ENCODE measurements at places on chromosomes 5 and 9.

DNA sequence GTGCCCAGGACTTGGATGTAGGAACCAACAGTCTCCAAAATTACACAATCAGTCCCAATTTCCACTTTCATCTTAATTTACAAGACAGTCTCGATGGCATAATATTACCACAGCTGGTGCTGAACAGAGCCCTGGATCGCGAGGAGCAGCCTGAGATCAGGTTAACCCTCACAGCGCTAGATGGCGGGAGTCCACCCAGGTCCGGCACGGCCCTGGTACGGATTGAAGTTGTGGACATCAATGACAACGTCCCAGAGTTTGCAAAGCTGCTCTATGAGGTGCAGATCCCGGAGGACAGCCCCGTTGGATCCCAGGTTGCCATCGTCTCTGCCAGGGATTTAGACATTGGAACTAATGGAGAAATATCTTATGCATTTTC, 837 bp downstream of the PCDHB2 start:
- no peak for DNase-seq

DNA sequence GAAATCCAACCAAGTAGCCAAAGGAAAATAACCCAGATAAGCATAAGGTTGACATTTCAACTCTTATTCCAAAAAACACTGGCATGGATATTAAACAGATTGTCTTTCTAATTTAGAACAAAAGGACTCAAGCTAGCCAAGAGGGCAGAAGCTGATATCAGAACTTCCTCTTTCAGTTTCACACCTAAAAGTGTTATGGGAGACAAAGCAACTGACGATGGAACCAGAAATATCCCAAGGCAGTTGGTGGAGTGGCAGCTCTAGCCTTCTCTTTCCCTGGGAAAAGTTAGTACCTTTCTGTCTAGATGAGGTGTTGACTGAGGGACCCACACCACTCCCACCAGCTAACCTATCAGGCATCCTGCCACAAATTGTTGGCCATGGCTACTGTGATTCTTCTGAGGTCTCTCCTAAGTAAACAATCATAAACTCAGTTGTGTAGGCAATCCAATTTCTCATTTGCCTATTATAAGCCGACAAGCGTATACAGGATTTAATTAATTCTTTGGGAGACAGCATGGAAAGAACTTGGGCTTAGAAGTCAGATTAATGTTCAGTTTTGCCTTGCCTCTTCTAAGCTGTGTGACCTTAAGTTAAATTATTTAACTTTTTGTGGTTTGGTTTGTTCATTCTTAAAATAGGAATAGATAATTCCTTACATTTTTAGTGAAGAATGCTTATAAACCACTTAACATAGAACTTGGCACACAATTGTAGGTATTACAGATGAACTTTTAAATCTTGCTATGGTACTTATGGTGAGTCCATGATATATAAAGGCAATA, 110.9 kb upstream of the ADAMTSL1 start:
- DNase-seq: peak; percentile 2

DNA sequence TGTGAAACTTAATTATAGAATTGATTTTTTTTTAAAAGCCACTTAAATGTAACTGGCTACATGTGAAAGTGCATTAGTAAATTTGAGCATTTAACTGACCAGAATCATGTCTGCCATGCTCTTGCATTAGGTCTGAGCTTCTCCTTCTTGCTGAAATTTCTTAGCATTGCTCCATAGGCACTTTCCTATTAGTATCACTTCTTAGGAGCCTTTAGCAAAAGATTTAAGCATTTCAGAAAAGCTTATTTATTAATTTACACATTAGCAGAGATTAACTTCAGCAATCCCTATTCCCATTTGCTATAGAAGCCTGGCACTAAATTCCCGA, 211.0 kb downstream of the SNX18 start:
- DNase-seq: no peak

DNA sequence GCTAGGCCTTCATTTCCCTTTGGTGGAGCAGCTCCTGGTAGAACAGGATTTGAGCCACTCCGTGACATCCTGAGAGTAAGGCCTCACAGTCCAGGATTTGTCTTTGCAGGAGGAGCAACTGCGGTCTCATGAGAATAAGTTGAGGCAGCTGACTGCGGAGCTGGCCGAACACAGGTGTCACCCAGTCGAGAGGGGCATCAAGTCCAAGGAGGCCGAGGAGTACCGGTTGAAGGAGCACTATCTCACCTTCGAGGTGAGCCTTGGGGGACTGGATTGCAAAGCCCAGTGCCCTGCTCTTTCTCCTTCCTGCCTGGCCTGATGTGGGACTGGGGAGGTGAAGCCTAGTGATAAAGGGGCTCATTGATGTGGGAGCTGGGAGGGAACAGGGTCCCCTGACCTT, 44.3 kb downstream of the PSD2 start:
- DNase-seq: no peak

GRCh38 chr9:104927912-104928740, at the start of gene ABCA1:
Gene ABCA1 (minus strand): TSS chr9:104928155. CDS start chr9:104903679, 24,476 bp downstream.
- peak; percentile 67 for DNase-seq

DNA sequence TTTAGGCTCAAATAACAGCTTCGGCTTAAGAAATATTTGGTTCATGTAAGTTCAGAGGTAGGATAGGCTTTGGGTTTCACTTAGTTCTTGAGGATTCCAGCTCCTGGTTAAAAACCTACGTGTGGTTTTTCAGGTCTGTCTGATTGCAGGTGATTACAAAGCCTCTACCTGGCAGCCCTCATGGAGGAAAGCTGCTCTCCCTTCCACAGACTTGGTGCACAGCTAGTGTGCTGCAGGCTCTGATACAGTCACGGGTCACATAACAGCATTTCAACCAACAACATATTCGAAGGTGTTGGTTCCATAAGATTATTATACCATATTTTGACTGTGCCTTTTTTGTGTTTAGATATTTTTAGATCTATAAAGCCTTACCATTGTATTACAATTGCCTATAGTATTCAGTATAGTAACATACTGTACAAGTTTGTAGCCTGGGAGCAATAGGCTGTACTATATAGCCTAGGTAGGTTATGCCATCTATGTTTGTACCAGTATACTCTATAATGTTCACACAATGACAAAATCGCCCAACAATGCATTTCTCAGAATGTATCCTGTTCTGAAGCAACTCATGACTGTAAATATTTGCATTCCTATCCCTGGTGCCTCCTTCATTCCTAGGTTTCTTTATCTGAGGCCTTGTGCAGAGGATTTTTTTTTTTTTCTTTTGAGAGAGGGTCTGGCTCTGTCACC, 8.0 kb upstream of the DCP2 start:
- no peak for DNase-seq

GRCh38 chr5:175519006-175519405, 40.6 kb downstream of the SFXN1 start:
- no peak for DNase-seq

DNA sequence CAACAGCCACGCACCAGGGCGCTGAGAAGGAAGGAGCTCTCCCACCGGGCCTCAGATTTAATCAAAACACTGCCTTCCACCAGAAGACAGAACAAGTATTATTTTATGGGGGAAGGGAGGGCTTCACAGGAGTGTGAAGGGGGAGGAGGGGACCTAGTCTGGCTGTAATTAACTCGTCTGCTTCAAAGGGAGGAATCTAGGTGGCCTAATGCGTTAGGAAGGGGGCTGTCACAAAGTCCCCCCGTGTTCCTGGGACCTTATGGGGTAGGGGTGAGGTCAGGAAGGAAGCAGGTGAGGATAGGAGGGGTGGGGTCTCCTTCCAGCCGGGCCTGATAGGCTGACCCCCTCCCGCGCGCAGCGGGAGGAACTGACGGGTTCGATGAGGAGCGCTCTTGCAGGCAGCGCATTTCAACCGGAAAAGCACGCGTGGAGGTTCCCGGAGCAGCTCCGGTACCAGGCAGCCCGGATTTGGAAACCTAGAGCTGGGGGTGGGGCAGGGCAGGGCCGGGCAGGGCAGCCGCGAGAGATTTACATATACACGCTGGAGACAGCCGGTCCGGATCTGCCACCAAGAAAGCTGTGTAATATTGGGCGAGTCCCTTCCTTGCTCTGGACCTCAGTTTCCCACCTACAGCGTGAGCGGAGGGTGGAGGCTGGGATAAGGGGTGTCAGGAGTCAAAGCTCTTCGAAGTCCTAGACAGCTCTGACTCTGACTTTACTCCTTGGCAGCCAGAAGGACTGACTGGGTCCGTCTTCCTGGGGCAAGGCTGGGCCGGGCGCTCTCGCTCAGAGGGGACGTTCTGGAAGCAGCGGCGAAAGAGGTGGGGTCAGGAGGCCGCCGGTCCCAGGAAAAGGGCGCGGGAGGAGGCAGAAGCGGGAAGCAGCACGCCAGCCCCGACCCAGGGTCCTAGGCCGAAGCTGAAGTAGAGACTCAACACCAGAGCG, 1.8 kb downstream of the SHB start:
- no peak for DNase-seq

GRCh38 chr5:98060148-98060547, 713.3 kb upstream of the RGMB start:
- no peak for DNase-seq

DNA sequence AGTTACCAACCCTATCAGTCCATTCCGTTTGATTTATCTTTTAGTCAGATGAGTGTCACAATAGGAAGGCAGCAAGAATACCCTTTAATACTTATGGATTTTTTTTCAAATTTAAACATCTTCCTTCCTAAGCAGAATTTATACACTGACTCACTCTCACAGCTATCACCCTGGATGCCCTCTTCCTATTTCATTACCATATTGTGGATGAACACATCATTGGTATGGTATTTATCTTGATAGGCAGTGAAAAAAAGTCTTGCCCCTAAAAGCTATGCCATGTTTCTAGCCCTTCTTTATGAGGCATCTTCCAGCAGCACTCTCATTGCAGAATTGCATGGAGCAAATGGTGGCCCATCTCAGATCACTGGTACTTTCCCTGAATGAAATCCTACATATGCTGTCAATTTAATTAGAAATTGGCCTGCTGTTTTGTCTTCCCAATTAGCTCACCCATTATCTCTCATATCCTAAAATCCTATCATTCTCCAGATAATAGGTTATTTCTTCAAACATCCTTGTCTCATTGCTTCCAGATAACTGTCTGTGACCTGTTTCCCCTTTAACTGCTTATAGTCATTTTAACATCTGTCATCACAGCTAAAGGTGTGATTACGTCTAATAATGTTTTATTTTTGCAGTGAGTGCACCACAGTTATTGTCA, 433.5 kb upstream of the POU5F2 start:
- no peak for DNase-seq

- DNase-seq: no peak
These were observed 274.4 kb downstream of the CSNK1G3 start for GRCh38 chr5:123786411-123786810.

DNA sequence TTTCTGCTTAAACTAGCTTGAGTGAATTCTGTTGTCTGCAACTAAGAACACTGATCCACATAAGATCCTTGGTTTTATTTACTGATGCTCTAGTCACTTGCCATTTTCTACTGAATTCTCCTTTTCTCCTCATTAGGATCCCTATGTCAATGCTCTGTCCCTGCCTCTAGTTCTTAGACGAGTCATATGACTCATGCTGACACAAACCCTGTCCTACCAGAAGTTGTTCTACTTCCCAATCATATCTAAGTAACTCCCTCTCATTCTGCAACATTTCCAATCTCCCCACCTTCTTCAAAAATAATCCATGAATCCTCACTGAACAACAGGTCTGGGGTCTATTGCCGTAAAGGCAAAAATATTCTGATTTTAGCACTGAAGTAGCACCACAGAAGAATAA, 47.1 kb upstream of the DMRT1 start:
- no peak for DNase-seq

DNA sequence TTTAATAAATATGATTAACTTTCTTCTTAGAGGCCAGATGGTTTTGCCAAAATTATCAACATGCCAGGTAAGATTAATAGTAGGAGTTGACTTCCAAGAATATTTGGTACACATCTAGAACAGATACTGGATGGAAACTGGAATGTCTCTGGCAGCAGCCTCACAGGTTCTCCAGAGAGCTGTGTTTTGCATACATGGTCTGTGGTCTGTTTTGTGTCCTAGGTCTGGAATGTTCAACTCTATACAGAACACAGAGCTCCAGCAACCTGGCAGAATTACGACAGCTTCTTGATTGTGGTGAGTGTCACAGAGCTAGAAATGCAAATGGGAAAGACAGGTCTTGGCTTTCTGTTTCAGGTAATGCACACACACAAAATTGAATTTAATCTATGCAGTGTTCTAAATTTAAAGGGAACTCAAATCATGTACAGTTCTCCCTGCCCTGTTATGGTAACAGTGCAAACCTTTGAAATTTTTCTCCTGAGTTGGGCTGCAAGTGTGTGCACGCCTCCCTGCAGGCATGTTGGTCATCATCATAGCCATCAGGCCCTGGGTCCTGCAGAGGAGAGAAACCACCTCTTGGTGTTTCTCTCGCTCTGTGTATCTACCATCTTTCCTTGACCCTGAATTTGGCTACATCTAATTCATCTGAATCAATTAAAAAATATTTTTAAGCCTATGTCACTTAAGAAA, 58.3 kb downstream of the PIK3R1 start:
- DNase-seq: no peak

DNA sequence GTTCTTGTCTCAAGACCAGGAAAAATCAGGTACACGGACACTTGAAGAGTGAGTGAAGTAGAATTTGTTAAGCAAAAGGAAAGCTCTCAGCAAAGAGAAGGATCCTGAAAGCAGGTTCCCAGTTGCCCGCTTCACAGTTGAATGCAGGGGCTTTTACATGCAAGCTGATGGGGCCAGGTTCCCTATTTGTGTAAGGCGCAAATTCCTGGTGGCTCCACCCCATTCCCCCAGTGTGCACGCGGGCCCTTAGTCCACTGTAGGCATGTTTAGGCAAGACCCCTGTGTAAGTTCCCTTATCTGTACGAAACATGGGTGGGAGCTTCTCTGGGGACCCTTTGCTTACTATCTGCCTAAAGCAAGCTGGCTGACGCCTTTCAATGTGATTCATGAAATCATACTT, 2.7 kb upstream of the AGTPBP1 start:
- no peak for DNase-seq

- DNase-seq: no peak
These were observed at the start of gene IL7R for GRCh38 chr5:35856765-35857351. Gene IL7R (plus strand): TSS chr5:35856891. CDS start chr5:35856978, 87 bp downstream.

- DNase-seq: no peak
These were observed 347.0 kb downstream of the CSNK1G3 start for GRCh38 chr5:123858938-123859337.

GRCh38 chr5:84181093-84181492, 203.6 kb downstream of the EDIL3 start:
- no peak for DNase-seq

- DNase-seq: no peak
These were observed 31.3 kb downstream of the PARP8 start for GRCh38 chr5:50697739-50698138.

GRCh38 chr9:36729906-36730305, 157.2 kb downstream of the MELK start:
- no peak for DNase-seq

GRCh38 chr9:122444041-122444733, 33.5 kb downstream of the OR1J1 start:
- DNase-seq: no peak

- no peak for DNase-seq
These were observed 226.7 kb downstream of the SYK start for GRCh38 chr9:91028166-91028827.

DNA sequence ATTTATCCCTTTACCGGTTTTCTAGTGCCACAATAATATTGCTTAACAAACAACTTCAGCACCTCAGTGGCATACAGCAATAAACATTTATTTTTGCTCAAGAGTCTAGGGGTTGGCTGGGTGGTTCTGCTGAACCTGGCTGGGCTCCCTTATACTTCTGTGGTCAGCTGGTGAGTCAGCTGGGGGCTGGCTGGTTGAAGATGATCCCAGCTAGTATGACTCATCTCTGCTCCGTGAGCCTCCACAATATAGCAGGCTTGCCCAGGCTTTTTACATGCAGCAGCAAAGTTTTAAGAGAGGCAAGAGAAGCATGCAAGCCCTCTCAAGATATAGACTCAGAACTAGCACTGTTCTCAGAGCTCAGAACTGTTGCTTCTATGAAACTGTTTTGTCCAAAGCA, 523.5 kb upstream of the CLINT1 start:
- no peak for DNase-seq

- peak; percentile 16 for DNase-seq
These were observed 9.5 kb downstream of the MTRR start for GRCh38 chr5:7878381-7878873.

All from GM12891 (cell line).